ENCODE measurements at places on chromosomes 12 and 14.

GRCh38 chr12:71524626-71525025 lies 85.0 kb downstream of the LGR5 start:
- DNase-seq = no peak

DNA sequence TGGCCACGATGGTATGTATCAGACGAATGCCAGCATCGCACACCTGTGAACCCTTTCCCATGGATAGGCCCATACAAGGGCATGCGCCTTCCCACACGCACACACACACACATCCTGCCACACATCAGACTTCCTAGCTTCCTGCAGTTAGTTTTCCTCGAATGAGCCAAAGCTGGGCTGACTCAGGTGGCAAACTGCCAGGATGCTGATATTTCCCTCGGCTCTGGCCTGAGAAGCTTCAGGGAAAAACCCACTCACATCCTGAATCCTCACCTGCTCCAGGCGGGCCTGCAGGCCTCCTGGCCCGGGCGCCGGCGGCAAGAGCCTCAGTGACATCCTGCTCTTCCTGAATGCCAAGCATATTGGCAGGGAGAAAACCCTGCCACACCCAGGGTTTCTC lies 22.4 kb downstream of the CALM1 start:
- DNase-seq = peak; percentile 65

DNA sequence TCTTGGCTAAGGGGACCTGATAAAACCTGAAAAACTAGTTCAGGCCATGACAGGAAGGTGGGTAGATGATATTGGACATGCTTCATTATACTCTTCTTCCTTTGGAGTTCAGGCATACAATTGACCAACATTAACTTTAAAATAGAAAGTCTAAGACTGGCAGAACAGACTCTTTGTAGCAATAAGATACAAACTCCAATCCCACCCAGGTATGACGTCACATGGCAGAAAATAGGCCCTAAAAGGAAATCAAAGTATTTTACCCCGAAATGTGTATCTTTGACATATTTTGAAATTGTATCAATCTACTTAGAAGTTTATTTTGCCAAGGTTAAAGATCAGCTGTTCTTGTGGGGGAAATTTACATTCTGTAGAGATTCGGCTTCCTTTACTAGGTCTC lies 198.1 kb upstream of the LRIG3 start:
- DNase-seq = no peak

GRCh38 chr12:118494776-118495175 lies 118.4 kb downstream of the SUDS3 start:
- DNase-seq = no peak

DNA sequence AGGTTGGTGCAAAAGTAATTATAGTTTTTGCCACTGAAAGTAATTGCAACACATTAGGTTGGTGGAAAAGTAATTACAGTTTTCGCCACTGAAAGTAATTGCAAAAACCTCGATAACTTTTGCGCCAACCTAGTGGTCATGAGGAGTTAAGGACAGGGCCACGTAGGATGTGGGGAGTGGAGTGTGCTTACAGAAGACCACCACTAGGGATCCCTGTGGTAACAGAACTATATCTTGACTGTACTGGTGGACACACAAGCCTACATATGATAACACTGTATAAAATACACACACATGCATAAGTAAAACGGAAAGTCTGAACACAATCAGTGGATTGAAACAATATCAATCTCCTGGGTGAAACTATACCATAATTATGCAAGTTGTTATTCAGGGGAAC lies 187.4 kb upstream of the ABCD2 start:
- no peak for DNase-seq

GRCh38 chr14:90839889-90840266 lies 23.6 kb upstream of the TTC7B start:
- no peak for DNase-seq

GRCh38 chr14:32010604-32011125 lies 66.4 kb upstream of the ARHGAP5 start:
- peak; percentile 42 for DNase-seq

GRCh38 chr14:56854325-56854724 lies 44.0 kb upstream of the OTX2 start:
- DNase-seq = no peak

DNA sequence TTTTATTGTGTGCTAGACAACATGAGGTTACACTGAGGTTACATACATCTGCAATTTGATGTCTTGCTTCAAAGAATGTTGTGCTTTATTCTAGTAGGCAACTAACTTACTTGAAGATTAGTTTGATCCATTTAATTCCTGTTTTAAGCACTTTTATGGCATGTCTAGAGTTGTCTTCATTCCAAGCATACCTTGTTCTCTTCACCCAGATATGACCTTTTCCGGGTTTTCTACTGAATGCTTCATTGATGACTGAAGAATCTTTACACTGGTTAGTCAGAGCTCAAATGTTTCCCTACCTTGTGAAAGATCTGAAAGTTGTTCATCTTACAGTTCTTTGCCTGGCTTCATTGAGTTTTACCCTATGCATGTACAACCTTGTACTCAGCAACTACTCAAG lies 274.0 kb upstream of the KITLG start:
- peak; percentile 87 for DNase-seq

GRCh38 chr14:33794791-33795305 lies 156.0 kb downstream of the EGLN3 start:
- no peak for DNase-seq

DNA sequence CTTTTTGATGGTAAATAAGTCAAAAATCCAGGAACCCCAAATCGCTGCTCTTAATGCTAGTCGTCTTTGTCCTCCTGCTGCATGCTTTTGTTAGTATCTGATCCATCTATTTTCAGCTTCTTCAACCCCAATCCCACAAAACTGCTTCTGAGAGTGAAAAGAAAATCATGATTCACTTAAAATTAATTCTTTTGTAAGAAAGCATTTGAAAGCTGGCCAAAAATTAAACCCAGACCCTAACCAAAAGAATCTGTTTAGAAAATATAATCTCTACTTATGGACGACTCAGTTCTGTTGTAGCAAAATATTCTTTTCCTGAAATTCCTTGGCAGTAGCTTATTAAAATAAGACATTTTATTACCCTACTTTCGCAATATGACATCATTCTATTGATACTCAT lies 443.6 kb upstream of the SYT1 start:
- peak; percentile 22 for DNase-seq

DNA sequence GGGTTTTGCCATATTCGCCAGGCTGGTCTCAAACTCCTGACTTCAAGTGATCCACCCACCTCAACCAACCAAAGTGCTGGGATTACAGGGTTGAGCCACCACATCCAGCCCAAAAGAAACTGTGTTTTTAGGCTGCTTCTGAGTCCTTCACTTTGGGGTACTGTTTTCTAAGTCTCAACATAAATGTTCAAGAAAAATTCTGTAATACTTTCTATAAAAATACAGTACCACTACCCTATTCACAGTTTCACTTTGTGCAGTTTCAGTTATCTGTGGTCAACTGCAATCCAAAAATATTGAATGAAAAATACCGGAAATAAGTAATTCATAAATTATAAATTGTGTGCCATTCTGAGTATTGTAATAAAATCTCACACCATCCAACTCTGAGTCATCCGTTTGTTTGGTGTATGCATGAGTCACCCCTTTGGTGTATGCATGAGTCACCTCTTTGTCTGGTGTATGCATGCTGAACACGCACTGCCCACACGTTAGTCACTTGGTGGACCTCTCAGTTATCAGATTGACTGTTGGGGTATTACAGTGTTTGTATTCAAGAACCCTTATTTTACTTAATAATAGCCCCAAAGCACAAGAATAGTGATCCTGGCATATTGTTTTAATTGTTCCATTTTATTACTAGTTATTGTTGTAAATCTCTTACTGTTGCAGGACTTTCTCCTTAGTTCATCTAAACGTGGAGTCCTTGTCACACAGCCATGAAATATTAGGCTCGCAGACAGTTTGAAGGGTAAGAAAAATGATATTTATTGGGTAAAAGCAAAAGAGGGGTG lies 190.2 kb downstream of the FSCB start:
- no peak for DNase-seq

GRCh38 chr14:90587918-90588317 lies 191.1 kb downstream of the CALM1 start:
- no peak for DNase-seq

GRCh38 chr14:87630846-87631245 lies 362.1 kb downstream of the GALC start:
- DNase-seq = no peak

DNA sequence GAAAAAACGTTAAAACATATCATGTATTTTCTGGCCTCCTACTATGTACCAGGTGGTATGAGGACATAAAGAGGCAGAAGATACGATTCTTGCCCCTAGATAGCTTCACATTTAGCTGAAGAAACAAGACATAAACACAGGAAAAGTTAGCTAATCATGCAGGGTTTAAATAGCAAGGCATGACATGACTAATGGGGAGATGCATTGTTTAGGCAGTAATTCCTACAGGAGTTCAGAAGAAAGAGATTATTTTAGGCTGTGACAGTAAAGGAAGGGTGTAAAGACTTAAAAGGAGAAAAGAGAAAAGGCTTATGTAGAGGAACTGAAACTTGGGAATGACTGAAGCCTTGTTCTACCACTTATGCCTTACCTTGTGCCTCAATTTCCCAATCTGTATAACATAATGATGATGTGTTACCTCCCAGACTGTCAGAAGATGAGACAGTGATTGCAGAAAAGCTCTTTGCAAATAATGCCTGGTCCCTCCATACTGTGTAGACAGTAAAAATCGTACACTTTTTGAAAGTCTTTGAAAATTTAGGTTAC lies 44.4 kb downstream of the PRKCH start:
- DNase-seq = no peak

- DNase-seq = no peak
Measured at GRCh38 chr12:72036393-72036792, 97.7 kb downstream of the TPH2 start.

DNA sequence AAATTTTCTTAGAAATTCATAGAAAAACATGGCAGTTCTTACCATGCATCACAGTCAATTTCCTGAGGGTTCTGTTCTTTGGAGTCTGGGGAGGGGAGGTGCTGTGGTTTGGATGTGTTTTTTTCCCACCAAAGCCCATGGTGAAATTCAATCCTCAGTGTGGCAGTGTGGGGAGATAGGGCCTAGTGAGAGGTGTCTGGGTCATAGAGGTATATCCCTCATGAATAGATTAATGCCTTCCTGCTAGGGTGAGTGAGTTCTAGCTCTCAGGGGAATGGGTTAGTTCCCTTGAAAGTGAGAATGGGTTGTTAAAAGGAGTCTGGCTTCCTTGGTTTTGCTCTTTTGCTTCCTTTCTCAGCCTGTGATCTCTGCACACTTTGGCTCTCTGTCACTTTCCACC lies 277.8 kb downstream of the APAF1 start:
- no peak for DNase-seq

GRCh38 chr14:23023795-23024152 lies 10.9 kb downstream of the PSMB5 start:
- no peak for DNase-seq

GRCh38 chr12:100221523-100221922 lies 20.9 kb downstream of the ACTR6 start:
- no peak for DNase-seq

DNA sequence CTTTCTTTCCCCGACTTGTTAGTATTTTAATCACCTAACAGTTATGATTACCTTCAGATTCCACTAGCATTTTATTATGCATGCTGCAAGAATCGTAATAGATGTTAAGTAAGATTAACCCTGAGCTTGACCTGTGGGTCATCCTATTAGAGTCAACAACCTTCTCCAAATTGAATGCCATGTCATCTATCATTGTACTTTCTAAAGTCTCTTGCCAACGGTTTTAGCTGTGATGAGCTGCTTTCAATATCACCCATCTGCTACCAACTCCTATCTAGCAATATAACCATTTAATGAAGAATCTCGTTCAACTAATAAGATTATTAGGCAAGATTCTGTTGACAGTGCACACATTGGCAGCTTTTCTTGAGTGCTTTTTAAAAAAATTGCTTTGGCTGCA lies 33.7 kb downstream of the DACT1 start:
- DNase-seq = no peak

- DNase-seq = no peak
Measured at GRCh38 chr14:77116172-77116817, 18.2 kb downstream of the CIPC start.

- DNase-seq = no peak
Measured at GRCh38 chr12:52391618-52392002, 6.2 kb upstream of the KRT84 start.

DNA sequence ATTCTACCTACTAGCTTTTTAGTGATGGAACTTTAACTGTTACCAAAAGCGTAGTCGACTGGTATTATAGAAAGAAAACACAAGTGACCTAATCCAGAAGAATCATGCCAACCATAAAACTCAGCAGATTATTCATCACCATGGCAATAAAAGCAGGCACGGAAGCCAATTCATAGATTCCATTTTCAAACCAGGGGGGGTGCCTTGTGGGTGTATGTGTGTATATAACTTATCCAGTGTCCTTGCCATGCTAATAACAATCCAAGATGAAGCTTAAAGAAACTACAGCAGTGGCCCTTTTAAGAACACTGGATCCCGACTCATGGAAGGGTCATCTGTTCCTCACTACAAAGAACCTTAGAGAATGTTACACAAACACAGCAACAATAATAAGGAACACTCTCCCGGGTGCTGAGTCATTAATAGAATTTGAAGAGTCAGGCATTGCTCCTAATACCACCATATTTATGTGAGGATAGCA lies 61.0 kb downstream of the EPS8 start:
- peak; percentile 79 for DNase-seq

DNA sequence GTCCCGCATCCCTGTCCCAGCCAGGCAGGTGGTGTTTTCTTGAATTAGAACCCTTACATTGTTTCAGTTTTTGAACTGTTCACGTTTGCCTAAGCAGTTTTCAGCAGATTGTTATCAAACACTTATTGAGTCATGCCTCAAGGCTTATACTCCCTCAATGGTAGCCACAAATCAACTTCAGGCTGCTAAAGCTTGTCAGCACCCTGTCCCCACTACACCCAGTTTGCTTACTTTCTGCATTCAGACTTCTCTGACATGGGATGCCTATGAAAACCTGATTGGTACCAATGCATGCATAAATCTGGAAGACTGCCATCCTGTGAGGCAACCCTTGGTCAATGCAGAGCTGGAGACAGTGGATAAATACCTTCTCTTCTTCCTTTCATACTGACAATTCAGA lies 225.4 kb downstream of the BTG1 start:
- DNase-seq = no peak

DNA sequence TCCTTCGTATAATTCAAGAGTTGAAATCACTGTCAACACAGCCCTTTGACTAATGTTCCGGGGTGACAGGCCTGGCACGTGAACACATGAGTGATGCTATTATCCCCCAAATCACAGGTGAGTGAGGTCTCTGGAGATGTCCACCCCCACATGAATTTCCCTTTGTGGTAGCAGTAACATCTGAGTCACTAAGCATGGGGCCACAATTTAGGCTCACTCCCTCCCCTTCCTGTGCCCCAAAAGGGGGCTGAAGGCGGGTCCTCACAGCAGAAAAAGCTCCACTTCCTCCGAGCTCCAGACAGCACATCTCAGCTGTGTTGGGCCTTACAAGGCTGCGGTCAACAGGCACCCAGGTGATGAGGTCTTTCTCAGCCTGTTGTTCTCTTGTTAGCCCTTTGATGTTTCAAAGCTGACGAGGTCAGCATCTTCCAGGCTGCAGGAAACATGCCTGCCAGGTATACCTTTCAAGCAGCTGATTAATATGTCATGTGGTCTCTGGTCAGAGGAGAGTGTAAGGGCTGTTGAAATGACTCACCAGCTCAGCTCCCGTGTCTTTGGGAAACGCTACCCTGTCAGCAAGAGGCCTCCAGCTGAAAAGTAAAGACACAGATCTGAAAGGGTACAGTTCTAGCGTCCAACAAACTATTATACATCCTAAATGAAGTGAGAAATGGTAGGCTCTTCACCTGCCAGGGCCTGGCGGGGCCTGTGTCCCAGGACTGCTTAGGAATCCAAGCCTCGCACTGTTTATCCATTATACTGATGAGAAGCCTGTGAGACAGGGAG lies 107.3 kb downstream of the ZFP36L1 start:
- DNase-seq = no peak

All from GM04503 (cell line).